ENCODE measurements at places on chromosomes 2 and 18. TPM values are rescaled to one million over a fixed set of nuclear protein-coding genes. Genes with fewer than 3 reads are reported as not detected.

SPHKAP gene
- not detected for total RNA-seq

SLC5A7 gene
- total RNA-seq, result not detected

NEURL3 gene
- not detected for total RNA-seq

ATP6V1B1 gene
- 0.39 TPM for total RNA-seq

SCTR gene
- not detected for total RNA-seq
